ENCODE measurements at places on chromosomes 12 and 14. TPM values are rescaled to one million over a fixed set of nuclear protein-coding genes. Genes with fewer than 3 reads are reported as not detected.

The KRT8 gene
- 226 TPM for total RNA-seq

The SERPINA6 gene
- not detected for total RNA-seq

The CLECL1 gene
- total RNA-seq = not detected

The RDH16 gene
- 0.30 TPM for total RNA-seq

The SLCO1C1 gene
- total RNA-seq = not detected

All from smooth muscle cell of the umbilical artery (primary cell).